CMK (cell line): ENCODE measurements at places on chromosomes 2 and 18.

- DNase-seq: no peak
Observed at GRCh38 chr2:160445673-160446072, 47.9 kb downstream of the RBMS1 start.

GRCh38 chr18:36527740-36528455 is 230.4 kb downstream of the FHOD3 start:
- no peak for DNase-seq

DNA sequence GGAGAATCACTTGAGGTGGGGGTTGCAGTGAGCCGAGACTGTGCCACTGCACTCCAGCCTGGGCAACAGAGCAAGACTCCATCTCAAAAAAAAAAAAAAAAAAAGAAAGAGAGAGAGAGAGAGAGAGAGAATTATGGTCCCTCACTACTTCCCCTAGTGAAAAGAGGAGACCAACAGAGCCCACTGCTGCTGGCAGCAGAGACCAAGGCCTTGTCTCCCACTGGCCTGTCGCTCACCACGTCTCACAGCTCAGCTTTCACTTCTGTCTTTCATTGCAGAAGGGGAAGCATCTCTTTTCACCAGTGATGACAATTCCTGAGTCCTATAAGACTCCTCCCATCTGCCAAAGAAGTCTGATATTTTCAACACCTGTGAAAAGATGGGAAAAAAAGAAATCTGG is 81.3 kb downstream of the CLHC1 start:
- DNase-seq: no peak

DNA sequence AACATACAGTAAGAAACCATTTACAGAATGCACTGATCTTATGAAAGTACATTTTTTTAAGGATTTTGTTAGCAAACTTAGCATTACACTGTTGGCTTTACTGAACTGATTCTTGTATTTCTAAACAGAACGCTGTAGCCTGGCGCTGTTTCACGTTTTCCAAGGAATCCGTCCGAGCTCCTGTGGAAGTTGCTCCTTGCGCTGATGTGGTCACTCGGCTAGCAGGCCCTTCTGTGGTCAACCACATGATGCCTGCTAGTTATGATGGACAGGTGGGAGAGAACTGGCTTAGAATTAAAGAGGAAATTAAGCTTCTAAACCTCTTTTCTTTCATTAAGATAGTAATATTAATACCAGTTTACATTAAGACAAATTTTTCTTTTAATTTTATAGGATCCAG is 76.8 kb downstream of the CEP192 start:
- peak; percentile 24 for DNase-seq

DNA sequence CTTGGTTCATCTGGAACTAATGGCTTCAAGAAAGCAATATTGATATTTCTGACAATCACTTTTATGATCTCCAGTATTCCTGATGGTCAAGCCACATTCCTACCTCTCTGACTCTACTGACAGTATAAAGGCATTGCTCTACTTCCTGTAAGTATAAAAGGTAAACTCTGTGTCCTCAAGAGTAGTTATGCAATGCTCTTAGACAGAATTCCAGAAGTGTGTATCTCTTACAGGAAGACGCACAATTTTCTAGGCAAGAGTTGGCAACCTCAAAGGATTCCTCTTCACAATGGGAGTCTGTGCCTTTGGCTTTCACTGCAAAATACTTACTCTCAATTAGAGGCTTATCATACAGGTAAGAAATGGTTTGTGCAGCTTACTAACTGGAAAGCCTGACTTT is 100.1 kb downstream of the THADA start:
- no peak for DNase-seq

- DNase-seq: no peak
Observed at GRCh38 chr2:208256192-208256782, 1.4 kb upstream of the IDH1 start.

GRCh38 chr2:59196491-59196890 is 955.4 kb upstream of the FANCL start:
- DNase-seq: no peak

DNA sequence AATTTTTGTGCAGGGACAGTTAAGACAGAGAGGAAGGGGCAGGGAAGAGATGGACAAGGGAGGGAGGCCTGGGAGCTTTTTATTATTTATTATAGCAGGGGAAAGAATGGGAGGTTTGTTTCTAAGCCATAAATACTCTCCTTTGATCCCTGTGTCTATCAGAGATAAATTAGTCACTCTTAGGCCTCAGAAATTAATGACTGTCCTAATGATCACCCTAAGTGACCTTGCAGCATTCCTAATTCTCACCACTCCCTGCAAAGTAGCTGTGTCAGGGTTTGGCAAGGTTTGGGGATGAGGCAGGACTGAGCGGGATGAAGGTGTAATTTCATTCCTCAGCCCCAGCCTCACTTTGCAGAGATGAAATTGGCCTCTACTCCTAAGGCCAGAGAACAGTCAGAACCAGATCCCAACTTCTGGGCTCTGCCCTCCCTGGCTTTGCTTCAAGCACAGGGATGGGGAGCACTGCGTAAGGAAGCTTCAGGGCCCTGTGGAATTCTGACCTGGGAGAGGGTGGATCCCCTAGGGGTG is 95.0 kb downstream of the TMEM17 start:
- DNase-seq: no peak

DNA sequence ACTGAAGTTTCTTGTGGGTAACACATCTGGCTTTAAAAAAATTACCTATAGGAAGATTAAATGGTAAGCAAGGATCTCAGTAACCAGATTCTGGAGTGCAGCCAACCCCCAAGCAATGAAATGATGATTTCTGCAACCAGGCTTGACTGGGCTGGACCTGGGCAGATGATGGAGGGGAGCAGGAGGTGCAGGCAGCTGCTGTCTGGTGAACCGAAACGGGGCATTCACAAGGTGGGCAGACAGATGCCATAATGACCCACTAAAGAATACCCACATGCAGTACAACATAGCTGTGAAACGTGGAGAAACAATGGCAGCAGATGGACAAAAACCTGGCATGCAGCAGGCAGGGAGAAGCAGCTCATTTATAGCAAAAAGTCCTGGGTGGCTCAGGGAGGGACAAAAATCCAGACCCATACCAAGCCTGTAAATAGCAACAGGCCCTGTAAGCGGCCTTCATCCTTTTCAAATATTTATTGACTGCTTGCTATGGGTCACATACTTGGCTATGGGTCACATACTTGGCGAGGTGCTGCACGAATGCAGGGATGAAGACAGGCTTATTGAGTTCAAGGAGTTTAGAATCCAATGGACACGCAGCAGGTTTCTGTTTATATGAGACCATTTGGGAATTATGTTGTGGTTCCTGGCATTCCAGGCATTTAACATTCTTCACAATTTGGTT is 244.7 kb downstream of the HRH4 start:
- DNase-seq: no peak

DNA sequence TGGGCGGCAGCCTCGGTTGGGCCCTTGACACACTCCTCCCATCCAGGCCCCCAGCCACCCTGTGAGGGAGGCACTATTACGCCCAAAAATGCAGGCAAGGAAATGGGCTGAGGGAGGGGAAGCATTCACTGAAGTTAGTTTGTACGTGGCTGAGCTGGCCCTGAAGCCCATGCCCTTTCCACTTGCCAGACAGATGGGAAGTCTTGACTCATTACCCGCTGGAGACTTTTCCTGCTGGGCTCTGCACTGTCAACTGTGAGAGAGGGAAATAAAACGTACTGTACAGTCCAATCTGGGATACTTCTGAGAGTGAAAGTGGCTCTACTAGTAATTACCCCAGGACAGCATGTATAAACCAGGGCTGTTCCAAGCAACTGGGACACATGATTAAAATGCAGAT is 125.9 kb downstream of the MSH2 start:
- no peak for DNase-seq

- DNase-seq: no peak
Observed at GRCh38 chr2:129239141-129239540, 740.3 kb upstream of the RAB6C start.

DNA sequence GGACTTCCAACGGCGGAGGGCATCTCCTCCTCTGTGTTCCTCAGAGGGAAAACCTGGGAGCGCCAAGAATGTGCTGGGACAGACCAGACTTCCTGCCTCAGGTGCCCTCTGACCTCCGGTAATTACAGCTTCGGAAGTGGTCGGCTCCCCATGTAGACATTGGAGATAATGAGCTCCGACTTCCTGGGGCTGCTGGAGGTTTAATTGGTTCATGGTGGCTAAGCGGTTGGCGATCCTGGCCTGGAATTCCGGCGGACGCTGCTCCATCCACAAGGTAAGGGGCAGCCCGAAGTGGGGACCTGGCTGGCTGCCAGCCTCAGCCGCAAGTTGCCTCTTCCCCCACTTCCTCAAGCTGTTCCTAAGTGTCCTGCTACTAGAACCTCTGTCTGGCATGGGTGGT is 83.2 kb upstream of the EPC2 start:
- no peak for DNase-seq

- DNase-seq: peak; percentile 49
Observed at GRCh38 chr2:5365871-5366461, 326.2 kb upstream of the SOX11 start.

GRCh38 chr2:54545702-54546450 is 89.7 kb downstream of the SPTBN1 start:
- no peak for DNase-seq

- no peak for DNase-seq
Observed at GRCh38 chr18:22349317-22349898, 68.3 kb downstream of the CTAGE1 start.

DNA sequence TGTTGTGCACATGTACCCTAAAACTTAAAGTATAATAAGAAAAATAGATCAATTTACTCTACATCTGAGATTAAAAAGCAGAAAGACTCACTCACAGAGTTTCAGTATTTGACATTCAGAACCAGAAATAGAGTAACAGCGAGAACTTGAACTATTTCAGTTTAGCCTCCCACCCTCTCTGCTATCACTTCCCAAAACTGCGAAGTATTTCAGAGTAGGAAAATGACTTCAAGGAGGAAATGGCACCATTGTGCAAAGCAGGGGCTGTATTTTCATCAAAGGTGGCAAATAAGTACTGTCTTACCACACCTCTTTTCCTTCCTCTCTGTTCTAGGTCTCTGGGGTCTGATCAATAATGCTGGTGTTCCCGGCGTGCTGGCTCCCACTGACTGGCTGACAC is 13.6 kb downstream of the DHRS9 start:
- no peak for DNase-seq

DNA sequence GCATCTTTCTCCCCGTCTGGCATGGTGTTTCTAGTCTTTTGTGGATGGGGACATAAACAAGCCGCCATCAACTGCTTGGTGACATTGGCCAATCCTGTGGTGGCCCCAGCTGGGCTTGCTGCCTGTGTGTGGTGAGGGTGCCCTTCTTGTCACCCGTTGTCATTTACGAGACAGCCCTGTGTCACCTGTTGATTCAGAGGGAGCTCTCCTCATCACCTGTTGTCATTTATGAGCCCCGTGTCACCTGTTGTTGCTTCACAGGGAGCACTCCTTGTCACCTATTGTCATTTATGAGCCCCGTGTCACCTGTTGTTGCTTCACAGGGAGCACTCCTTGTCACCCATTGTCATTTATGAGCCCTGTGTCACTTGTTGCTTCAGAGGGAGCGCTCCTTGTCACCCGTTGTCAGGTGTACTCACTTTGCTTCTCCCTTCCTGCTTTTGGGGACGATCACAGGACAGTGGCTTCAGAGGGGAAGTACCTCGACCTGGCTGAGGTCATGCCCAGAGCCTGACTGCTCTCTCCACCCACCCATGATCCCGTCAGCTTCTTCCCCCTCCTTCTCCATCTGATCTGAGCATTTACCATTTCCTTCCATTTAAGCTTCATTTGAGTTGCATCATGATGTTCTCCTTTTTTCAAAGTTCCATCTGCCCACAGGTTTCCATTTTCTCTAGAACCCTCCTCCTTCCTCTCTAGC is 29.1 kb downstream of the HPCAL1 start:
- DNase-seq: no peak

DNA sequence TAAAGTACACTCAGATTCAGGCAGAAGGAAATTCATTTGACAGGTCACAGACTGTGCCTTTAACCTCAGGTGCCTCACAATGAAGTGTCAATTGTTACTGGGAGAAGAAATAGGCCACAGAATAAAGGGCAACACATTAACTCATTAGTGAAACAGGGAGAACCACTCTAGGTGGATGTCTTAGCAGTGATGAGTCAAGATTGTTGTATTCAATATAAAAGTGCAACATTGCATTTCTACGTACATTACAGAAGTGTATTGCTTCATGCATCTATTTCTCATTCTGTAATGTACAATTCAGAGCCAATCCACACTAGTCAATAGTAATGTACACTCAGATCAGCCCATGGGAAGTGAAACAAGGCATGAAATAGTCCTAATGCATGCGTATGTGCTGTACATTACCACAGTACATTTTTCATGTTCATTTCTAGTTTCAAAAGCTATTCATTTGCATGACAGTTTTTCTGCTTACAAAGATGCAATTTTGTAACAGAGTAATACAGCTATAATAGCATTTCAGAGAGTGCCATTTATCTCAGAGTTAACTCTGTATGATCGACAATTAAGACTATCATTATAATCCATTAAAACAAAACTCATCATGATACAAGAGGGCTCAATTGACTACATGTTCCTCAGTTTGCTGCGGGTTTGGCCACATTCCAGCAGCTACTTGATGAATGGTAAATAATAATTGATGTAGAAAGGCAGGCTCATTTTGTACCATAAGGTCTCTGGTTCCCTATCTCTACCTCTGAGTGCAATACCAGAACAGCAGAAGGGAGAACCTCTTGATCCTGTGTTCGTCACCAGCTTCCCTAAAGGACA is 12.2 kb upstream of the ARL5A start:
- no peak for DNase-seq

DNA sequence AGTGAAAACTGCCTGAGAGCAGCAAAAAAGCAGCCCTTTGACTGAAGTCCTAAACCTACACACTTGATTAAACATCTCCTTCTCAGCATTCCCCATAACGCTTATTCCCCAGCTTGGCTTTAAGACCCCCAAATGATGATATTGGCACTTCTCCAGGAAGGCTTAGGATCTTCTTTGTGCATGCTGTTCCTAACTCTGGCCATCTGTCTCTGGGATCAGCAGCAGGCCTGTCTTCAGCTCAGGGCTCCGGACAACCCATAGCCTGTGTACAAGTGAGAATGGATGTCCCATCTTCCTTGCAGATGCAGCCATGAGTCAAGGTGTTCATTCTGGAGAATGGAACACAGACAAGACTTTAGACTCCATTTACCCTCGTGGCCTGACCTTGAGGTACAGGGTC is 81.6 kb upstream of the TMEM17 start:
- DNase-seq: no peak

DNA sequence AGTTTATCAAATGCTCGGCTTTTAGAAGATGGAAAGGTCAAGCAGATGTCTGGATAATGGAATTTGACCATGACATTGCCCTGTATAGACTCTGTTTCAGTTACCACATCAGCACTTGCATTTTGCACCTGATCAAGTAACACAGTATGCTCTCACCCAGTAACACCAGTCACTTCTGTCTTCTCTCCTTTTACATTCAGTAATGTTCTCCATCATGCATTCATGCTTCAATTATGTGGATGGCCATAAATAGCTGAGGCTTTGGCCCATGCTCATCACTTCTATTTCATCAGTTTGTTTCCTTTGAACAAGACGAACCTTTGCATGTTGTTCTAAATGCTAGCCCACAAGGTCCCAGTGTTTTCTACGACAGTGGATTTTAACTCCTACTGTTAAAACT is 322.9 kb upstream of the ACVR2A start:
- no peak for DNase-seq
